SK-MEL-5 (cell line): ENCODE measurements at places on chromosomes 13 and 19. TPM values are rescaled to one million over a fixed set of nuclear protein-coding genes. Genes with fewer than 3 reads are reported as not detected.
A peak's percentile ranks its signal among the peaks of the same experiment; 100 is the strongest.

Gene SMIM44
- total RNA-seq: not detected in 2 replicates

Gene KCNN4
- 1.4 and 1.7 TPM in 2 replicates for total RNA-seq

Gene COMMD6
- 214 TPM in 2 replicates for total RNA-seq

Gene TEX101
- total RNA-seq: not detected in 2 replicates

Gene LGALS7
- total RNA-seq: not detected in 2 replicates

Gene CHST8
- 0.79 and 2.7 TPM in 2 replicates for total RNA-seq

Gene KPTN
- total RNA-seq: 6.9 and 14.6 TPM in 2 replicates

DNA sequence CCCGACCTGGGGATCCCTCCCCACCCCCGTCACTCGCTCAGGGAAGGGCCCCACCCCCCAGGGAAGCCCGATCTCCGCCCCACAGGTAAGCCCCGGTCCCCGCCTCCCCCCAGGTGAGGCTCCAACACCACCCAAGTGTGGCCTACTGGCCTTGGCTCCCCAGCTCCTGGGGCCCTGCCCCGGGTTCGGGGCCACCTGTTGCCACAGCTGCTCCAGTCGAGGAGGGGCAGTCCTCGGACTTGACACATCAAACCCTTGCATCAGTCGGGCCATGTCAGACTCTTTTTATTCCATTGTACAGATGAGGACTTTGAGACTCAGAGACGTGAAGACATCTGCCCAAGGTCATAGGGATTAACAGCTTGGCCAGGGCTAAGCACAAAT is 512 bp downstream of the CC2D1A start:
- no peak for DNase-seq

GRCh38 chr13:66048888-66049287 is 1181.2 kb downstream of the PCDH9 start:
- peak; percentile 1 for DNase-seq

DNA sequence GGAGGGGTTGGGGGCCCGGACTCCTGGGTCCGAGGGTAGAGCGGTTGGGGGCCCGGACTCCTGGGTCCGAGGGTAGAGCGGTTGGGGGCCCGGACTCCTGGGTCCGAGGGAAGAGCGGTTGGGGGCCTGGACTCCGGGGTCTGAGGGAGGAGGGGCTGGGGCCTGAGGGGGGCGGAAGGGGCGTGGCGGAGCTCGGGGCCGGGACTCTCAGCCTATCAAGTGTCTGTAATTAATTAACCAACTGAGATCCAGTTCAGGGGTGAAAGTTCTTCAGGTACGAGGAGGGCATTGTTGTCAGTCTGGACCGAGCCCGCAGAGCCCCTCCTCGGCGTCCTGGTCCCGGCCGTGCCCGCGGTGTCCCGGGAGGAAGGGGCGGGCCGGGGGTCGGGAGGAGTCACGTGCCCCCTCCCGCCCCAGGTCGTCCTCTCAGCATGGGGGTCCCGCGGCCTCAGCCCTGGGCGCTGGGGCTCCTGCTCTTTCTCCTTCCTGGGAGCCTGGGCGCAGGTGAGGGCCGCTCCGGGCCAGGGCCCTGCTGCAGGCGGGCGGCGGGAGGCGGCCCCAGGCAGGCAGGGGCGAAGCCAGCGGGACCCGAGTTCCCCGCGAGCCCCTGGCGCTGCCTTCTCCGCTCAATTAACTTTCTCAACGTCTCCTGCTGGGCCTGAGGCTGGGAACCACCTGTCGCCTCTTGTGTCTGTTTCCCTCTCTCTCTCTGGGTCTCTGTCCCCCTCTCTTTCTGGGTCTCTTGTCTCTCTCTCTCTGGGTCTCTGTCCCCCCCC is 697 bp downstream of the FCGRT start:
- no peak for DNase-seq

- DNase-seq: no peak
Observed at GRCh38 chr13:98688373-98688772, 64.1 kb downstream of the SLC15A1 start.

DNA sequence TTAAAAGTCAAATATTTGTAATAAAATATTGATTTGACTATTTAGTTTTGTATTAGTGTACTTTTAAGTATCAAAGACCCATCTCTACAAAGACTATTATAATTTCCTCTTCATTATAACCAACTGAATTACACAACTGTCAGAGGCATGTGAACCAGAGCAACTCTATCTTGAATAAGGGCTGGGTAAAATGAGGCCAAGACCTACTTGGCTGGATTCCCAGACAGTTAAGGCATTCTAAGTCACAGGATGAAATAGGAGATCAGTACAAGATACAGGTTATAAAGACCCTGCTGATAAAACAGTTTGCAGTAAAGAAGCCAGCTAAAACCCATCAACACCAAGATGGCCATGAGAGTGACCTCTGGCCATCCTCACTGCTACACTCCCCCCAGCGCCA is 36.2 kb upstream of the ATP12A start:
- peak; percentile 31 for DNase-seq

DNA sequence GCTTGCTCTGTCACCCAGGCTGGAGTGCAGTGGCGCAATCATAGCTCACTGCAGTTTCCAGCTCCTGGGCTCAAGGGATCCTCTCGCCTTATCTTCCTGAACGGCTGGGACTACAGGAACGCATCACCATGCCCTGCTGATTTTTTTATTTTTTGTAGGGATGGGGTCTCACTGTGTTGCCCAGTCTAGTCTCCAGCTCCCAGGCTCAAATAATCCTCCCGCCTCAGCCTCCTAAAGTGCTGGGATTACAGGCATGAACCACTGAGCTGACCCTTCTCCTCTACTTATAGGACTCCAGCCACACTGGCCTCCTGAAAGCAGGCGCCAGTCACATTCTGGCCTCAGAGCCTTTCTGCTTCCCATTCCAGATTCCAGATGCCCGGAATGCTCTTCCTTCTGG is 10.5 kb downstream of the DACT3 start:
- no peak for DNase-seq

DNA sequence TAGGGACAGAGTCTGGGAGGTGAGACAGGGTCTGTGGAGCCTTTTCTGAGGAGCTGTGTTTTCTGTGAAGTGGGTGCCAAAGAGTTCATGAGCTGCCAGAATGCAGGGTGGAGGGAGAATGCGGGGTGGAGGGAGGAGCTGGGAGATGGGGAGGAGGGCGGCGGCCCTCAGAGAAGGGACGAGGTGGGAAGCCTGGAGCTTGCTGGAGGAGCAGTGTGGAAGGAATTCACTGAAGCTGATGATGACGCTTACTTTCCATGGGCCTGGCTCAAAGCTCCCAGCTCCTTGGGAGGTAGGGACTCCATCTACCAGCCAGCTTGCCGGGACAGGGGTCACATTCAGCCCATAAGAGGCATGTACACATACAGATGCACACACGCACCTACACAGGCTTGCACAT is 62.5 kb downstream of the MCF2L start:
- DNase-seq: no peak

GRCh38 chr13:50521831-50522149 is 321.7 kb downstream of the DLEU7 start:
- no peak for DNase-seq

- DNase-seq: no peak
Observed at GRCh38 chr19:30469774-30470173, 97.6 kb downstream of the ZNF536 start.

GRCh38 chr13:33637978-33638743 is 179.8 kb upstream of the RFC3 start:
- no peak for DNase-seq

- DNase-seq: no peak
Observed at GRCh38 chr13:46909042-46909441, 12.2 kb upstream of the HTR2A start.

GRCh38 chr19:51367255-51367564 is 1.0 kb upstream of the ETFB start:
- DNase-seq: no peak

DNA sequence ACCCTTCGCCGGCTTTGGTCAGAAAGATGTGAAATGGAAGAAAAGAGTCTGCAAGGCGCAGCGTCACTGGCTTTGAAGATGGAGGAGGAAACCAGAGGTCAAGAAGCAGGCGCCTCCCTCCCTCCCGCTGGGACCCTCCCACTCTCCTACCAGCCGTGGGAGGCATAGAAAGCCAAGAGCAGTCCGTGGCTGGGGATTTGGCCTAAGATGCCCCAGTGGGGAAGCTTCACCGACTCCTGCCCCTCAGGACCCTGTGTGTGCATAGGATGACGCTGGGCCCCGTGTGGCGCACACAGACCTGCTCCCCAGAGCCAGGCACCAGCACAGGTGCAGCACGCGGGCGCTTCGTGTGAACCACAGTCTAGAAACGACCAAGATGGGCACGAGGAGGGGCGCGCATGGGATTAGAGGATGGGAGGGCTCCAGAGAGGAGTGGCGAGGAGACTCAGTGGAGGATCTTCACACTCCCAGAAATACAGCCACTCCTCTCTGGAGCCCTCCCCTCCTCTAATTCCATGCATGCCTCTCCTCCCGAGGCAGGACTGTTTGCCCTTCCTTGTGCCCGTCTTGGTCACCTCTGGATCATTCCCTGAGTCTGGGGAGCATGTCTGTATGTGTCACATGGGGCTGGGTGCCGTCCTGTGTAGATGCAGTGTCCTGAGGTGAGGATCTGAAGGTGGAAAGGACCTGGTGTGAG is 194.3 kb downstream of the TEX29 start:
- DNase-seq: no peak

DNA sequence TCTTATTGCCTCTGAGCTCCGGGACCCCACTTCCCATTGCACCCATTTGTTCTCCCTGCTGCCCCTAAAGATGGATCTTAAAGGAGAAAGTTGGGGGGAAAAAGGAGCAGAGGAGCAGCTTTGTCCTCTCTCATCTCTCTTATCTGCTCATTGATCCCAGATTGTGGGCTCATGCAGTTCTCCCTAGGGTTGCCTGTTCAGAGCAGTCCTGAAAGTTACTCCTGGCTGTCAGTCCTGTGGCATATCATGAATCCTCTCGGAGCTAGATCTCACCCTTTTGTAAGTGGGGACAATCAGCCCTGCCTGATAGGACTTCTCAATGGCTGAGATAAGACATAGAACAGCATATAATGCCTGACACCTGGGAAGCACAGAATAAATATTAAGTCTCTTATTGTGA is 440.3 kb downstream of the IRS2 start:
- DNase-seq: no peak

GRCh38 chr13:21688056-21688455 is 17.2 kb downstream of the FGF9 start:
- DNase-seq: no peak

DNA sequence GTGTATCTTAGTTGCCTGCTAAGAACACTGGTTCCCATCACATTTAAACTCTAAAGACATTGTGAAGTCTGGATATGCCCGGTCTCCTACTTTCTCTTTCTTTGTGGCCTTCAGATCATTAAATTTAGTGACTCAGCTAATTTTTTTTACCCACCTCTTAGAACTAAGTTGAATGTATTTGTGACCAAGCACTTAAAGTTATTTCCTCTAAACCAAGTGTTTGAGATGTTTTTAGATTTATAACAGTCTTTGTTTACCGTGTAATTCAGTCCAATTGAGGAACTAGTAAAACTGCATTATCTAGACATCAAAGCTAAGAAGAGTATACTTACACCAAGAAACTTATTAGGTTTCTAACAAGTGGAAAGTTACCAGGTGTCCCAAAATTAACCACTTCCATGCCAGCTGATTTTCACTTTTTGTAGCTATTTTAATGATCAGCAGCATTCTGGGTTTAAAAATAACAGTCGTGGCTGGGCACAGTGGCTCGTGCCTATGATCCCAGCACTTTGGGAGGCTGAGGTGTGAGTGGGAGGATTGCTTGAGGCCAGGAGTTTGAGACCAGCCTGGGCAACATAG is 53.1 kb downstream of the ARHGAP35 start:
- no peak for DNase-seq

GRCh38 chr13:36310417-36311108 is 12.9 kb upstream of the CCDC169 start:
- no peak for DNase-seq

DNA sequence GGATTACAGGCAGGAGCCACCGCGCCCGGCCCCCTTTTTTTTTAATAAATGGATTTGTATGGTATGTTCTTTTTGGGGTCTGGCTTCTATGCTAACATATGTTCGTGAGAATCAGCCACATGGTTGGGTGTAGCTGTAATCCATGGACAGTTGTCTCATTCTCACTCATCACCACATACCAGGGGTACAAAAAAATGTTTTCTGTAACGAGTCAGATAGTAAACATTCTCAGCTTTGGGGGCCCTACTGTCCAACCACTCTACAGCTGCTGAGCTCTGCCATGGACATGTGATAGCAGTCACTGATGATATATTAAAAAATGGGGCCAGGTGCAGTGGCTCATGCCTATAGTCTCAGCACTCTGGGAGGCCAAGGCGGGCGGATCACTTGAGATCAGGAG is 5.1 kb upstream of the RETN start:
- no peak for DNase-seq
